ENCODE measurements at places on chromosomes 5 and 9. TPM values are rescaled to one million over a fixed set of nuclear protein-coding genes. Genes with fewer than 3 reads are reported as not detected.

Gene DBH
- total RNA-seq: not detected

Gene ZBTB26
- 18.2 TPM for total RNA-seq

Gene C5orf34
- 7.4 TPM for total RNA-seq

Gene SLC6A18
- not detected for total RNA-seq

Gene C5orf52
- total RNA-seq: 1.7 TPM

Gene KIF4B
- total RNA-seq: not detected

- no peaks in the 10 kb centered on the region for H3K4me1 ChIP-seq
- H3K27ac ChIP-seq: no peak overlapping the region
- no peak overlapping the region for H3K4me3 ChIP-seq
- H3K27me3 ChIP-seq: no peaks in the 10 kb centered on the region
These were observed 20.0 kb downstream of the NTNG2 start for GRCh38 chr9:132181796-132182313.
